ENCODE measurements at places on chromosomes 2 and 18.
A peak's percentile ranks its signal among the peaks of the same experiment; 100 is the strongest.

DNA sequence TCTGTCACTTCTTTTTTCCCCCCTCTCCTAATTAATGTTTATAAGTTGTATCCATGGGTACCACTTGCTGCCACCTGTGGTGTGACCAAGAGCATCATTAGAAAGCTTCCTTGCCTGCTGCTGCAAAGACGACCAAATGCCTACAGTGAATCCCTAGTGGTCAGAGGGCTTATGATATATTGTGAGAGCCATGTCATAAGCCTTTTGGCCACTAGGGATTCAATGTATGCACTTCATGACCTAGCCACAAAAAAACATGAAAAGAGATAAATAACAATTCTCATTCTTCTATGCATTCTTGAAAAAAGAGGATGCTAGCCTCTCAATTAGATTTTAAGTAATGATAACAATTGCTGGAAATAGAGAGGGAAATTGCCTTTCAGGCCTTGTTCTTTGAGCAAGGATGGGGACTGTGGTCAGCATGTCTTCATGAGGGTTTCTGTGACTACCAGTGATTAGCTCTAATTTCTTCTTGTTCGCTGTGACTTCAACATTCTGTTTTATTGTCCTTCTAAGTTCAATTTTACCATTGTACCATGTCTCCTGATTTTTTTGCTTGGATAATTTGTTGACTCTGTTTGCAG is 435.3 kb downstream of the TGIF1 start:
- no peak for DNase-seq

DNA sequence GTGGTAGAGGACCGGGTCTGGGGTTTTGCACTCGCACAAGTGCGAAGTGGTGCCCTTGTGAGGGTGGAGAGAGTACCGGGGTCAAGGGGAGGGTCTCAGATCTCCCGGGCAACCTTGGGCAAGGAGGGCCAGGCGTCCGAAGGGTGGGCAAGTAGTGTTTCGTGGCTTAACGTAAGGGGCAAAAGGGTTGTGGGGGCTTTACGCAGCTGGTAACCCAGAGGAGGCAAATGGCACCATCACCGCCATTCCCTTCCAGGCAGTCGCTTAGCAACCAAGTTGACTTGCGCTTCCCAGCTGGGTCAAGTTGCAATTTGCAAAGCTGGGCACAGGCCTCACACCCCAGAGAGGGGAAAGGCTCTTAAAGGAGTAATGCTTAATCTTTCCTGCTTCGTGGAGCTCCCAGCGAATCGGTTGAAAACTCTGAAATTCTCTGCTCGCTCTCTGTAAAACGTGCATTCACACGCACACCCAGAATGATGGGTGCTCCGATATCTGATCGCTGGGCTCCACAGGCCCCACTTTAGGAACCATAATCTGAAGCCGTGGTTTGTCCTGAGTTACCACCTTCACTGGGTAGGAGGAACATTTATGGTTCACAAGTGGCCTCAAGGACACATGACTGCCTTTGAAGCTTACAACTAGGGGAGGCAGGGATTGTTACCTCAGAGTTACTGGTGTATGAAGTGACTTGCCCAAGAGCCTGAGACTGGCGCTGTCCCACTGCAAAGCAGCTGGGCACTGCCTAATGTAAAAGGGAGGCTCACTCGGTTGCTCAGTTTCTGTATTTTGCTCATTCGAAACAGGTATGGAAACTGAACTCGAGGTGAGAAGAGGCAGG is 127.9 kb downstream of the UXS1 start:
- no peak for DNase-seq

DNA sequence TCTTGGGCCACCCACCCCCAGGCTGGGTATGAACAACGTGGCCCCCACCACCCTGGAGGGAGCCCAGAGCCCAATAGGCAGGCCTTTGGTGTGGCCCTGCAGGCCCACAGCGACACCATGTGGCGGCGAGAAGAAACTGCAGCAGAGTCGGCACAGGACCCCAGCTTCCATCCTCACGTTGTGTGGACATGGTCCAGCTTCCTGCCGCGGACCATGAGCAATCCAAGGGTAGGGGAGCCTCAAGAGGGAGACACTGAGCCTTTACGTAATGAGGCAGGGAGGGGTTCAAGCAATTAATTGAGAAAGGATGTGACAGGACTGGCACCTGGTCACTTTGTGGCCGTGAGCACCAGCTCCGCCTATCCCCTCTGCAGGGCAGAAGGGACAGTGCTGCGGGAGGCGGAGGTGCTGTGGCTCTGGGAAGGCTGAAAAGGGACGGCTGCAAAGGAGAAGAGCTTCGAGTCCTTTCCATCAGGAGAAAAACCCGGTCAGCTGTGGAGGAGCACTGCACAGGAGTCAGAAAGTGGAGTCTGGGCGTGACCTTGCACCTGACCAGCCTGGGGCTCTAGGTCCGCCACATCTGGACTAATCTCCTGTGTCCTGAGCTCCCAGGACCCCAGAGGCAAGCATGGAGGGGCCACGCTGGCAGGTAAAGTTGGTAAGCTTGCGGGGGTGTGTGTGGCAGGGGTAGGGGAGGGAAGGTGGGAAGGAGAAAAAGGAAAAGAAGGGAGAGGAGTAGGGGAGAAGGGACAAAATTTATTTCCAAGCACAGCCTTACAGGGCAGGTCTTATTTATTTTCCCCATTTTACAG is 44.9 kb downstream of the TMEM37 start:
- no peak for DNase-seq

DNA sequence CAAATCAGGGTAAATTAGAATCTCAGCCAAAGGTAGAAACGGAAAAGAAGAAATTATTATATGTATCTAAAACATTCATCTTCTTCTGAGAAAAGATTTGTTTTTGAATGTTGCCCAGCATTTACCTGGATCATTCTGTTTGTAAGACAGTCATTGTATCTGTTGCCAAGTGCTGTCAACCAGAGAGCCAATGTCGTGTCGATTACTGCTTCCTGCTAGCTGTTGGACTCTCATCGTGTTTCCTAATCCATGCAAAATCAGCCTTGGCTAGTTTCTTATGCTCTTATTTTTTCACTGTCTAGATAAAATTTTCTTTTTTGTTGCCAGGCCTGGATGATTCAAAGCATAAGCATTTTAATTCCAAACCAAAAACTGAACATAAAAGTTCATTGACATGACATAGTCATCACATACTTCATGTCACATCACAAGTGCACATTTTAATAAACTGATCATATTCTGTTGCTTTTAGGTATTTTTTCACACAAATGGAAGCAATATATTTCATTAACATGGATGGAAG is 202.3 kb downstream of the KCNH7 start:
- DNase-seq, result no peak

- DNase-seq, result no peak
These were observed 156.2 kb downstream of the HRH4 start for GRCh38 chr18:24616653-24617052.

DNA sequence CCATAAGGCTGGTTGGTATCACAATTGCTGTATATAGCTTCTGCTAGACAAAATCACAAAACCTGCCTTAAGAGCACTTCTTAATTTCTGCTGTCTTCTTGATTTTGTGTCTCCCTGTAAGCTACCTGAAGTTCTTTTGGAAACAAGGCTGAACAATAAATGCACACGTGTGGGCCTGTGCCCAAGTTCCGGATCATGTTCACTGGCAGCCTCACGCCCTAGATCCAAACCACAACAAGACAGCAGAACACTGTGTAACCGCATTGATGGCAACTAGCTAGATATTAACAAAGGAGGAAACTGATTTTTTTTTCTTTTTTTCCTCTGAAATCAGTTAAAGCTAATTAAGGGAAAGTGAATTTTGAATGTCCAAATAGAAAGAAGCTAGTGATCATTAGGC is 81.5 kb upstream of the LYPD6B start:
- DNase-seq, result no peak

DNA sequence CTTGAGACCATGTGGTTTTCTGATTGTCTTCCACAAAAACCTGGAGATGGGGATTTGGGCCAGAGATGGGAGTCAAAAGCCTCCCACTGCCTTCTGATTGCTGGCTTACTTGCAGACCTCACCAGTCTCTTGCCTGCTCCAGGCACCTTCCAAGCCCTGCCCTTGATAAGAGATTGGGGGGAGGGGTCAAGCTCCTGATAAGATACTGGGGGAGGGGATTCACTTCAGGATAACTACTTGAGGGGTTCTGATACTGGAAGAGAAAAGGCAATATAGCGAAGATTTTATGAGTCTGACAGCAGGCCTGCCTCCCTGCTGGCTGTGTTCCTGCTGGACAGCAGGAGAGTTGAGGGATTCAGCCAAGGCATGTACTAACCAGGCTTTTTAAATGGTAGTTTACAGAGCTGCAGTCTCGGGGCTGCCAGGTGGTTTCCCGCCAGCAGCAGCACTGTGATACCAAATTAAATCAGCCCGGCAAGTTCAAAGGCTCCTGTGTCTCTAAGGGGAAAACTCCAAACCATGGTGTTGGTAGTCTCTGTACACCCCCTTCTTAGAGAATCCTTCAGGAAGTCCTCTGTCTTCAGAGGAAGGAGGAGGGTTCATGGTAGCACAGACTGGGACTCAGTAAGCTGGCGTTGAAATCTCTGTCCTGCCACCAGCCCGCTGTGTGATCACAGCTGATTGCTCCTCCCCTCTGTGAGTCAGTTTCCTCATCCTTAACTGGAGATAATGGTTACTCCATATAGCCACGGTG is 58.3 kb downstream of the FBXO36 start:
- DNase-seq, result peak; percentile 20

DNA sequence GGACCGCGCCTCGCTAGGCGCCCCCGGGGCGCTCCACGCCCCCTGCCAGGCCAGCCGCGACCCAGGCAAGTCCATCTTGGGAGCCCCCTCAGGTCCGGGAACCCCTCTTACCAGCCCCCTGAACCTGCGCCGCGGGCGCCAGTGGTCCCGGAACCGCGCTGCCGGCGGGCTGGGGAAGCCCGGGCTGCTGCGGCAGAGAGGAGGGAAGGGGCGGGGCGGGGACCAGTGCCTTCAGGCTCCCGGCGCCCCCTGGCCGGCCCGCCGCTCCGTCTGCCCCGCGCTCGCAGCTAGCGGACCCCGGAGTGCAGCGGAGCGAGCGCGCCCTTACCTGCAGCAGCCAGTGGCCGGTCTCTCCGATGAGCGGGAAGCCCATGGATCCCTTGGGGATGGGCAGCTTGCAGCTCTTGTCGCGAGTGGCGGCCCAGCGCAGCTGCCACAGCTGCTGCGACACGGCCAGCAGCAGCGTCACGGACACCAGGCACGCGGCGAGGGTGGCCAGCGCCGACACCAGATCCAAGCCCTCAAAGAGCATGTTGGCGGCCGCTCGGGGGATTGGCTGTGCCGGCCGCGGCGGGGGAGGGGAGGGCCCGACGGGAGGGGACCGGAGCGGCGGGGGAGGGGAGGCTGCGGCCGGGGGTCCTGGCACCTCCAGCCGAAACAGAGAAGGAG is at the start of gene CYP26B1:
Gene CYP26B1, minus strand, starts transcription at position 560 of the 669 bp plus-strand sequence. Its CDS starts 28 bp downstream, at position 532.
- DNase-seq, result peak; percentile 17

GRCh38 chr18:69935319-69936190 is 12.1 kb downstream of the CD226 start:
- DNase-seq, result no peak

All from breast epithelium (tissue), 4 donors.